Motor neuron (in vitro differentiated cells): ENCODE measurements at places on chromosomes 1 and 21. TPM values are rescaled to one million over a fixed set of nuclear protein-coding genes. Genes with fewer than 3 reads are reported as not detected.

The LRRC71 gene
- 1.1 and 1.2 TPM in 2 replicates for total RNA-seq

The BTG3 gene
- 36.2 and 38.1 TPM in 2 replicates for total RNA-seq

GRCh38 chr21:35563885-35564451 lies 496.4 kb downstream of the SETD4 start:
- peak; percentile 90 for ATAC-seq

DNA sequence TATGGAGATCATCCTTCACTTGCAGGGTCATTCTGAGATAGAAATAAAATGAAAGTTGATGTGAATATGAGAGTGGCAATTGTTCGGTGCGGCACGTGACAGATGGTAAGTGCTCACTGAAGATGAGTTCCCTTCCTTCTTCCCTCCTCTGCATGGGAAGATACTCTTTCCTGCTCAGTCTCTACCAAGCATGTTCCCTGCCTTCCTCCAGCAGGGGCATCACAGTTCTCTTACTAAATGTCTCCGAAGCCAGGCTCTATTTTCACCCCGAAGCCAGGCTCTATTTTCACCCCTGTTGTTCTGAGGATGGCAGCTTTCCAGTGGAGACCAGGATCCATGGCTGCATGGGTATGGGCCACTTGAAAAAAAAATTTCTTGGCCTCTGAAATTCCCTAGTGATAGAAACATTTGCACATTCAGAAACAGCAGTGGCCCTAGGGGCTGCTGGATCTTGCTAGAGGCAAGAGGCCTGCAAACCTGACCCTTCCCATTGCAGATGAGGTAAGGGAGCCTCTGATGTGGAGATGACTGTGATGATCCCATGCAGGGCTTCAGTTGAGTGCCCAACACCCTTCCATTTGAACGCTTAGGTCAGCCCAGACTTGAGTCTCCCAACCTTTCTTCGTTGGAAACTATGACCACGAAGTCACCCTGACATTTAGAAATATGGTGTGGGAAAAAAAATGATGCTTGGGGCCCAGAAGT lies 123.7 kb upstream of the HMGB4 start:
- ATAC-seq = peak; percentile 56

GRCh38 chr1:207670997-207671396 lies 26.1 kb downstream of the CR1L start:
- no peak for ATAC-seq

GRCh38 chr1:197137322-197137721 lies 9.1 kb downstream of the ASPM start:
- no peak for ATAC-seq

- no peak for ATAC-seq
Measured at GRCh38 chr1:48560116-48560515, 88.1 kb upstream of the SPATA6 start.

- no peak for ATAC-seq
Measured at GRCh38 chr1:156122519-156123355, 8.2 kb downstream of the LMNA start.

DNA sequence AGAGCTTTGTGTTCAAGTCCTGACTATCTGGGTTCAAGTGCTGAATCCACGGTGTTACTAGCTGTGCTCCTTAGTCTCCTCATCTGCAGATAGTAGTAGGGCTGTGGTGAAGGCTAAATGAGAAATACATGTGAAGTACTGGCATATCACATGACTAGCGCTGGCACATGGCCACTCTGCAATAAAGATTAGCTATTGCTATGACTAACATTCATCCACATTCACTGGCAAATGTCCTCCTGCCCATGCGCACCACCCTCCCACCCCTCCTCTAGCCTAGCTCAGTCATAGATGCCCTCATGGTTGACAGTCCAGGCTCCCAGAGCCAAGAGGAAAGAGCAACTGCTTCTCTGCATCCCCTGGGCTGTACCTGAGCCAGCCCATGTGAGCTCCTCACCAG lies 8.5 kb upstream of the COL8A2 start:
- peak; percentile 38 for ATAC-seq

GRCh38 chr1:63200676-63201075 lies 121.7 kb upstream of the FOXD3 start:
- peak; percentile 31 for ATAC-seq
